RCC 7860 (cell line): ENCODE measurements at places on chromosomes 7 and 10.

GRCh38 chr10:15216700-15217099 lies 48.2 kb upstream of the NMT2 start:
- DNase-seq, result no peak

- DNase-seq, result peak; percentile 38
These were observed 48.5 kb upstream of the SLC29A3 start for GRCh38 chr10:71270301-71271220.

DNA sequence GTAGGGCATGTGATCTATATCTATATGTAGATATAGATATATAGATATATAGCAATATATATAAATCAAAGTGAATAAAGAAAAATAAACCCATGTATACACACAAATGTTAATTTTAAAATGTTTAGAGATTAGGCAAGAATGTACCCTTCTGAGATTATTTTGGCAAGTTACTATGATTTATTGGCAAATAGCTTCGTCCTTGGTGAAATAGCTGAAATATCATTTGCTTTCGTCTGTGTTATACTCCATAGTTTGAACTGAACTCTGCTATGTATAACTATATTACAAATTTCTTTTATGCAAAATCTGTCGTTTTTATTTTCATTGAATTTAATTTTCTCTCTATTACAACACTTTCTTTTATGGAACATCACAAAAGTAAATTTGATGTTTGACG lies 57.5 kb downstream of the CPED1 start:
- DNase-seq, result no peak

GRCh38 chr10:74047304-74047703 lies 49.4 kb downstream of the VCL start:
- DNase-seq, result no peak

GRCh38 chr7:105133358-105133757 lies 119.4 kb downstream of the KMT2E start:
- DNase-seq, result no peak

DNA sequence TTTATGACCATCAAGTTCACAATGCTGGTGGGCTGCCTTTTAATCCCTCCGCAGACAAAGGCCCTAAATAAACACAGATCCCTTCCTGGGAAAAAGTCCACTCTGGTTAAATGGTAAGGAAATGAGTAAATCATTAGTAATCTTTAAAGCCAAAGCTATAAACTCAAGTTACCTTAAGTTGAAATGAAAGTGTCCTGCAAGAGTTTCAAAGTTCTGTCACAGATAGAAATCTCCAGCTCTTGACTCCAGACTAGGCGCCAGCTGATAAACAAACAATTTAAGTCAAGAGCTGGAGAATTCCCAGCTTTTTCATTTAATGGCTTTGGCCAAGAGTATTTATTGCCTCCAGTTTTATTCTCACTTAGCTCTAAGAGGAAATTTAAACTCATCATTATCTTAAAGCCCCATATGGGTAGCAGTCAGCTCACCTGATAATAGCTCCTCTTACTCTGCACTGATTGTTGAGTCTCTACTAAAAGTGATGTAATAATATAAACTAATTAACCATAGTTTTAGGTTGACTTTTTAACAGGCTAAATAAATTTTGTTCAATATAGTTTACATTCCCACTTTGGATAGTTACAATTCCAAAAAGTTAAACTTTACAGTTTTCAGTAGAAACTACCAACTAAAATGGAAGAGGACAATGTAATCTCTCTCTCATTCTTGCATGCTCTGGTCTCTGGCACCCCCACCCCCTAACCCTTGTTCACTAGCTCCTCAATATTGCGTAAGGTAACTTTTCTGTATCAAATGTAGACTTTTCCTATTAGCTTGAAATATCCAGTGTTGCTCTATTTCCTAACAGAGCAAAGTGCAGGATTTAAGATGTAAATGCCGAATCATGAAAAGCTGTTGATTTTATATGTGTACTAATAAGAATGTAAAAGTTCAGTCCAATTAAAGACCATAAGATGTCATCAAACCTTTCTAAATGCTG lies 56.1 kb downstream of the HIBADH start:
- peak; percentile 74 for DNase-seq

- peak; percentile 27 for DNase-seq
These were observed 128.5 kb downstream of the ANKRD7 start for GRCh38 chr7:118352867-118353453.

DNA sequence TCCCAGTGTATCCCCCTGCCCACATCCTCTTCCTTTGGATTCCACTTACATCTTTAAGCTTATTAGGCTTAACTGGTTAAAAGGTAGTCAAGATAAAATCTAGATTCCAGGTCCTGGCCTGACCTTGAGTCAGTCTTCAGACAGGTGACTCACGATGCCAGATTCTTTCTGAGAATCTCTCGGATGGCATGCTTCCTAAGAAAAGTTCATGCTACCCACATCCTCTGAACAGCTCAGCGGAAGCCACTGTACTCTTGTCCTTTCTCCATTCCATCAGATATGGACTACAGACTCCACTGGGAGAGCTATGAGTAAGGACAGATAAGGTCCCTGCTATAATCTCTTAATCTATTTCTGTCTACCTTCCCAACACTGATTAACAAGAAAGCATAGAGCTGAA lies 43.4 kb downstream of the DNMBP start:
- DNase-seq, result peak; percentile 99

DNA sequence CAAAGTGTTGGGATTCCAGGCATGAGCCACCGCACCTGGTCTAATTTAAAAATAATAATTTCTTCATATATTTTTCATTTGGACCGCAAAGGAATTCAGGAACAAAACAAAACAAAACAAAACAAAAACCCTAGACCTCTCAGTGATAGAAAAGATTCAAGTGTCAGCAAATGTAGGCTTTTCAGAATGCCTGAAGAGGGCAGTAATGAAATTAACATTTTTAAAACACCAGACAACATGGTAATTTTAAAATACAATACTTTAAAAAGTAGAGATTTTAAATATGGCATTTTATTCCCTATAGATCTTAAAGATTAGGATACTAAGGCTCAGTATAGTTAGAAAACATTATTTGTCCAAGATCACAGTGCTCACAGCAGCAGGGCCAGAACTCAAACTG lies 36.6 kb downstream of the DNMBP start:
- no peak for DNase-seq

DNA sequence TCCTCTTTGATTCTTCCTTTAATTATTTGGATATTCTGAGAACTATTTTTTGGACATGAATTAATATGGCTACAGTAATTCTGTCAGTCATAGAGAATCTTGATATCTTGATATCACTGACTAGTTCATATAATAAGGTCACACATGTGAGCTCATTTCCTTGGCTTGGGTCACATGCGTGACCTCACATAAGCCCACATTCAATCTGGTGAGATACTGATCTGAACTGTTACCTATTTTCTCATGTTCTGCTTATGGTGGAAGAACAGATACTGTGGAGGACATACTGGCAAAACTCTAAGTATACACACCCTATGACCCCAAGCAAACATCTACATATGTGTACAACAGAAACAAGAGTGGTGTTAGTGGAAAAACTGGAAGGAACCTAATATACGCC lies 44.1 kb downstream of the CUL2 start:
- DNase-seq, result no peak
